NCI-H524 treated with DMSO at 0.1 percent for 48 hours (cell line): ENCODE measurements at places on chromosomes 6 and 20.

- DNase-seq: no peak
Observed at GRCh38 chr6:22298475-22298890, 1.6 kb upstream of the PRL start.

DNA sequence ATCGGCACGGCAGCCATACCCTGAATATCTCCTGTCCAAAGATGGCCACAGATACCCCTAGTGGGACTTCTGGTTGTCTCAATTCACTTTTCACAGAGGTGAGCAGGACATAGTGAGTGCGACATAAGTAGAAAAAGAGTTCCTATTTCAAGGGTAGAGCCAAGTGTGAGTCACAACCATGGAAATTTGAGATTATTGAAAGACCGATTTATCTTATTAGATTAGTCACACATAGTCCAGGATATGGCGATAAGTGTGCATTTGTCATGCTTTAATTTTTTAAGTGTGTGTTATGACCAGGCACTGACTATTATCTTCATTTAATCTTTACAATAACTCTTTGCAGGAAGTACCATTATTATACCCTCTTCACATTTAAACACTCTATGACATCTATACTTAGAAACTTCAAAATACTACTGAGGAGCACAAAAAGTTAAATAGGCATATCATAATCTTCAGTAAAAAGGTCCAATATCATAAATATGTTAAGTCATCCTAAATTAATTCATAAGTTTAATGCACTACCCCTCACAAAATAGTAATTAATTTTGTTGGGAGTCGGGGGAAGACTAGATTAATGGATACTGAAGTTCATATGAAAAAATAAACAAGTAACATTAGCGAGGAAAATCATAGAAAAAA, 13.4 kb upstream of the TNFAIP3 start:
- DNase-seq: no peak

GRCh38 chr20:36507746-36508145, 33.6 kb upstream of the MYL9 start:
- no peak for DNase-seq

GRCh38 chr20:58682656-58683531, 9.7 kb upstream of the NPEPL1 start:
- DNase-seq: no peak

GRCh38 chr6:166760288-166760687, 133.2 kb upstream of the RPS6KA2 start:
- DNase-seq: no peak

- DNase-seq: no peak
Observed at GRCh38 chr6:131051341-131051740, 11.7 kb downstream of the EPB41L2 start.

DNA sequence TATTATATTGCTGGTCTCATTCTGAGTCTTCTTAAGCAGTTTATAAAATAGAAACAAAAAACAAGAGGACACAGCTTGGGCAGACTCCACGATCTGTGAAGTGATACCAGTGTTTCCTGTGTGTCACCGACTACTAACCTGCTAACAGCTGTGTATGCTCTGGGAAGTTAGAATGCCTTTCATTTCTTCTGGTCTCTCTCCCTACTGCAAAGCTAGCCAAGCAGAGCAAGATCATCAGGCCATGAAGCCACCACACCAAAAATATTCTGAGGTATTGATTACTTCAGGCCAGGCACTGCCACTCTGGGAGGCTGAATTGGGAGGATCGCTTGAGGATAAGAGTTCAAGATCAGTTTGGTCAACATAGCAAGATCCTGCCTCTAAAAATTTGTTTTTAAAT, 46.9 kb upstream of the SMIM29 start:
- DNase-seq: no peak

- DNase-seq: no peak
Observed at GRCh38 chr20:23200914-23201313, 114.8 kb upstream of the CD93 start.

DNA sequence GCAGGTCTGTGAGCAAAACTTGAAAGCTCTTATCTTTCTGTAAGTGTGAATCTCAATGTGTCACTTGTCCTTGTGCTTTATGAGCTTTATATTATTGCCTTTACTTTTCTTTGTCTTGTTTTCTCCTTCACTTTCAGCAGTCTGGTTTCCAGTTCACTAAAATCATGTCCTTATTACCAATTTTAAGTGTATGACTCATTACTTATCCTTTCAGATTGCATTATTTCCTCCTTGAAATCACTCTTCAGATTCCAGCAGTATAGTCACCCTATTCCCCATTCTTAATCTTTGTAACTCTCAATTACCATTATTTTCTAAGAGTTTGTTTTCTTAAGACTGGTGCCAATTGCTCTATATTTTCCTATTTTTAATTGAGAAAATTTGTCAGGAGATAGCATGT, 117.4 kb upstream of the GRIK2 start:
- DNase-seq: no peak

DNA sequence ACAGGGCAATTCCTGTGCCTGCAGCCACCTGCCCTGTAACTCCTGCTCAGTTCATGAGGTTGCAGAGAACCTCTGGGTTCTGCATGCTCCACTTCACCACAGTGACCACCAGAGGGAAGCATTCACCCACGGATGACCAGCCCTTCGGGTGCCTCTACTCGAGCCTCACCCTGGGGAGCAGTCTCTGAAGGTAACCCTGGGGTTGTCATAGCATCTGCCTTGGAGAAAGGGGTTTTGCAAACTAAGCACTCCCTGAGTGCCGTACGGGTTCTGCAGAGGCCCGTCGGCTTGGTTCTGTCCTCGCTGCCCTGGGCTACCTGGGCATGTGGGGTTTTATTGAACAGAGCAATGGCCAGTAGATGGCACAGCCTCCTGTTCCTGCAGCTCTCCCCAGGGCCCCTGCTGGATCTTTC, 10.2 kb upstream of the CST5 start:
- DNase-seq: peak; percentile 20

- DNase-seq: no peak
Observed at GRCh38 chr6:14950103-14950969, 295.5 kb upstream of the JARID2 start.

GRCh38 chr6:11432713-11433450, 104.7 kb upstream of the TMEM170B start:
- DNase-seq: no peak

DNA sequence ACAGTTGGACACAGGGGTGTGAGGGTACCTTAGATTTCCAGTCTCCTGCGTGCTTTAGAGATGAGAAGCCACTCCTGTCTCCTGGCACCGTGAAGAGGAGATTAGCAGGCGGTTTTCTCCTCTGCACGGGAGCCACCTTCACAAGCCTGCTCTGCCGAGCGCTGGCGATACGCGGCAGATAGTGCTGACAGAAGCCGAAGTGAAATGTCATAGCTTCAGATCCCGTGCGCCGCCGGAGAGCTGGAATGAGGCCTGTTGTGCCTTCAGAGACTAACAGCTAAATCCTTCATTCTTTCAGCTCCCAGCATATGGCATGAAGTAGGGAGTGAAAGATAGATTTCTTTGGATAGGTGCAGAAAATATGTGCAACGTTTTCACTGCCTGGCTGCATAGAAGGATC, 371.0 kb downstream of the TAF4 start:
- no peak for DNase-seq

DNA sequence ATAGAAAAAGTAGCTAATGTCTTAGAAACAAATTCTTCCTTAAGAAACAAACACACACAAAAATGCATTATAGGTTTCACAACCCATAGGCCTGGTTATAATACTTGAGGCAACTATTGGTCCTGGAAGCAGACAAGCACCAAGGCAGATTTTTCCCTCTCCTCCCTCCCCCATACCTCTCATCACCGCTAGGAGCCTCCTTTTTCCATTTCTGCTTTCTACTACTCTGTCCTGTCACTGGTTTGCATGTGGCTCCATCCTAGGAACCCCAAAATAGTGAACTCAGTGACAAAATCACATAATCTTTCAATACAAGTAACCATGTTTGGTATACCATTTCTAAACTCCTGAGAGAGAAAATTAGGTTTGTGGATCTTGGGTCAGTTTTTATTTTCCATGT, 66.1 kb downstream of the HMGCLL1 start:
- DNase-seq: no peak

GRCh38 chr6:45606831-45607400, 229.2 kb upstream of the SUPT3H start:
- DNase-seq: no peak

DNA sequence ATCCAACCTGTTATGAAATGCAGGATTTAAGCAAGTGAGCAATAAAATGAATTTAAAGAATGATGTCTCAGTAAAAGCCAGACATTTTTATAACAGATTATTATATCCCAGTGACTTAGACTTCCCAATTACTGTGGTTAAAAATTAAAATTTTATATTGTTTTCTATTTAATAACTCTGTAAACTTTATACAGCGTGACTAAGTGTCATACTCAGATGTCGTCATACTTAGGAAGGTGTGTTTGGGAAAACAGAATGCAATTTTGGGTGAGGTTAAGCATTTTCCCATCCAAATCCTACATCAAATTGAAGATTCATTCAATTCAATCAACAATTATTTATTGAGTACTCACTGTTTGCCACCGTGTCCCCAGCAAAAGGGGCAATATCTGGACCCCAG, 31.4 kb upstream of the FRMD1 start:
- no peak for DNase-seq

DNA sequence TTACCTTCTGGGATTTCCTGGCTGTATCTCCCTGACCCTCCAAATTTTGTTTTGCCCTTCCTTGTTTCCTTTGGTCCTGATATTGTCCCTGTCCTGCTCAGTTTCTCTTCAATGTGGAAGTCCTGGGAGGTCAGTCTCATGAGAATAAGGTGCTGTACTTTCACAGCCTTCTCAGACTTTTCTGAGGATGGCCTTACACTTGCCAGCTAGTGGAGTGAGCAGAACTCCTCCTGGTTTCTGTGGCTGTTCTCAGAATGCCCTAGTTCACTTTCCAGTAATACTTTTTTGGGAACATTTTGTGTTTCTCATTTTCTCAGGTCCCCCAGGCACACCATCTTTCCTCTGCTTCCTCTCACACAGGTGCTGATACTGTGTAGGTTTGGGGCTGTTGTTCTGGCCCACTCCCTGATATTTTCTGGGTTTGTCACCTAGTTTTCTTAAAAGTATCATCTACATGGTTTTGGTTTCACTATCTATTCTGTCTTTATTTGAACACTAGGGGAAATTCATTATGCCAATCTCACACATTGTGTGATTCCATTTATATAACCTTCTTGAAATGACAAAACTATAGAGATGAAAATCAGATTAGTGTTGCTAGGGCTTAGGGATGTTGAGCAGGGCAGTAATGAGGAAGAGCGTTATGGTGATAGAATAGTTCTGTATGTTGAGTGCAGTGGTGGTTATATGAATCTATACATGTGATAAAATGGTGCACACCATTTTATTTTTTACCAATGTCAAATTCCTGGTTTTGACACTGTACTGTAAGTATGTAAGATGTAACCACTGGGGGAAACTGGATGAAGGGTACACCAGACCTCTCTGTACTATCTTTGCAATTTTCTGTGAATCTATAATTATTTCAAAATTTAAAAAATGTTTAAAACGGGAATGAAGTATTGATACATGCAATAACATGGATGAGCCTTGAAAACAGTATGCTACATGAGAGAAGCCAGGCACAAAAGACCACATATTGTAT, 27.2 kb upstream of the BRPF3 start:
- DNase-seq: no peak

- DNase-seq: no peak
Observed at GRCh38 chr6:40990301-40990700, 48.7 kb downstream of the UNC5CL start.

- DNase-seq: no peak
Observed at GRCh38 chr6:40039042-40039441, 104.8 kb upstream of the MOCS1 start.

DNA sequence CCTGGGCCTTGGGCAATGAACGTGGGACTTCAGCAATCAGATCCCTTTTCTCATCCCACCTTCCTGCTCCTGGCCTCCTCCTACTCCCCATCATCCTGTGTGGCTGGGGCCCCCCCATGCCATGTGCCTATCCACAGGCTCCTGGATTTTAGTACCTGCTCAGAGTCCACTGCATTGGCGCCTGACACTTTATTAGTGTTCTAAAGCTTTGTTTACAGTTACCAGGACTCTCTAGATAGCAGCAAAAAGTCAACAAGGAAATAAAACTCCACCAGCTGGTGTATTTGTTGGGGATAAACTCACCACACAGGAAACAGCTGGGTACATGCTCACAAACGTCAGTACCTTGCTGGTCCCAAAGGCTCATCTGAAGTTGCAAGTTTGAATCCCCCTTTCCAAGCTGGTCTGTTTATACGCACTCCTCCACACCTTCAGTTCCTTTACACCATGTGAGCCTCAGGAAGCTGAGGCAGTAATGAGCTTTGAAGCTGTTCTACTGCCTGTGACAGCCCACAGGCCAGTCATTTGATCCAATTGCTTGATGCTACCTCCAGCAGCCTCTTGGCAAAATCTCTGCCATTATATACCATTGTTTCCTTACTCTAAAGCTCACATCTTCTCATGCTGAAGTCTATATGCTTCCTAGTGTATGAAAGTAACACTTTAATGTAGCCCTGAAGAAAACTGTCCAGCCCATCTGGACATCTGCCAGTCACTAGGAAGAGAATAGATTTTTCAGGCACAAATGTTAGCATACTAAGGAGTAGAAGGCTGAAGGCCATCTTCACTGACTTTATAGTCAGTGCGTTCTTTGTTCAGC, 76.6 kb downstream of the ANKEF1 start:
- DNase-seq: no peak

DNA sequence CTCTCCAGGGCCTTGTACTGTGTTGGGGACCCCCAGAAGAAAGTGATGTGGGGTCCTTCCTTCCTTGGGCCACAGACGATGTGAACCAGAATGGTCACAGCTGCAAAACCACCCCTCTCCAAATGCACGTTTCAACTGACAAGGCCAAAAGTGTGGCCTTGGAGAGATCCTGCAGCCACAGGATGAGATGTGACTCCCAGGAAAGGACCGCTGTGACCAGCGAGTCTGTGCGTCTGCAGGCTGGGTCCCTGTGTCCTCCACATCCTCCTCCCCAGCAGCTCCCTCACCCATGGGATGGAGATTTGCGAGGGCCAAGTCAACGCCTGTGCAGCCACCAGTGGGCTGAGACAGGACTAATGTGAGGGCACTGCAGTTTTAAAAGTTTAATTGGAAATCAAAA, 247.0 kb downstream of the ERMARD start:
- no peak for DNase-seq

GRCh38 chr6:15441215-15441868, 195.5 kb downstream of the JARID2 start:
- DNase-seq: no peak

DNA sequence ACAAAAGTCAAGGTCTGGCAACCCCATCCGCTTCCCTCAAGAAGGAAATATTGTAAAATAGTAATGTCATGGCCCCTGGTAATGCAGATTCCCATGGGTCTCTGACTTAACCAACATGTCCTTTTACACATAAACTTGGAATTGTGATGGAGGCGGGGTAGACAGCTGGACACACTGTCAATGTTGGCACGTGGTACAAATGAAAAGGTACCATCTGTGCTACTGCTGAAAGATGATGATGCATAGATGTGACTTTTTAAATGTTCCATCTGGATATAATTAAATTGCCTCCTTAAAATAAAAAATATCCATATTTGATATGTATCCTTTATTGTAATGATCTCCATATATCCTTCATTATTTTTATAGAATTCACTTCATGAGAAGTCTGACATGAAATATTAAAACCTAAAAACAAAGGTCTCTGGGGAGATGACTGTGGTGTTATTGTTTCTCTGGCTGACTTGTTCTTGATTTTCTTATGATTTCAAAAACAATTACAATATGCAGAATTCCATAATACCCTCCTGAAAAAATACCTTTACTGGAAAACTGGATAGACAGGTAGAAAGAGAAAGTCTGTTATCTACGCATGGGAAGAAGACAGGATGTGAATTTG, 104.5 kb downstream of the MKKS start:
- peak; percentile 86 for DNase-seq

GRCh38 chr6:6556738-6557503, 31.6 kb upstream of the LY86 start:
- no peak for DNase-seq
